ENCODE measurements at places on chromosomes 2 and 18.

GRCh38 chr2:83602753-83603152 is 856.3 kb downstream of the SUCLG1 start:
- DNase-seq: no peak

DNA sequence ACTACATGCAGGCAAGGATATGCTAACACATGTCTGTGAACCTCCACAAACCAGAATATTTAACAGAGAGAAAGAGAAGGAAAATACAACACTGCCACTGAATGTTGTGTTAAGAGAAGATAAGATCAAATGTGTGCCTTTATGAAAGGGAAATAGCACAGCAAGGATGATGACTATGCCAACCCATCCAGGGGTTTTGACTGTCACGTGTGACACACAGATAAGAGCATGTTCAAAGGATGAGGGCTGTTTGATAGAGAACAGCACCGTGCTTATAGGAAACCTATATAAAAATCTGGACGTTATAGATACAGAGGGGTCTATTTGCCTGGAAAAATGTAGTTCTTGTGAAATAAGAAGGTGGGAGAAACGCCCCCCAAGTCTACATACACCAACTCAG is 911.8 kb downstream of the CPS1 start:
- DNase-seq: no peak

GRCh38 chr2:112061840-112062239 is 6.8 kb downstream of the TMEM87B start:
- DNase-seq: no peak

DNA sequence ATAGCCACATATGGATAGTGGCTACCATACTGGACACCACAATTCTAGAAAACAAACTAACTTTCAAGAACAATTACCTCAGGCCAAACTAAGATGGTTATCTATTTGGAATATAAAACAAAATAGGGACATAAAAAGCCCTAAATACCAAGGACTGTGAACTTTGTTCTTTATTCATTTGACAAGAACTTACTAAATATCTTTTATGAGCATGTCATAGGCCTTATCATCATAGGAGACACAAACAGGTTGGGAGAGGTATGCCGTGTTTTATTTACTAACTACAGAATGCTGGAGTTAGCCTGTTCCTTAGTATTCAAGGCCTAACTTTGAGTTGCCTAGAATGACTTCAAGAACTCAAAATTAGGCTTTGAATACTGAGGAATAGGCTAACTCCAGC is 32.1 kb downstream of the CCDC93 start:
- DNase-seq: no peak

DNA sequence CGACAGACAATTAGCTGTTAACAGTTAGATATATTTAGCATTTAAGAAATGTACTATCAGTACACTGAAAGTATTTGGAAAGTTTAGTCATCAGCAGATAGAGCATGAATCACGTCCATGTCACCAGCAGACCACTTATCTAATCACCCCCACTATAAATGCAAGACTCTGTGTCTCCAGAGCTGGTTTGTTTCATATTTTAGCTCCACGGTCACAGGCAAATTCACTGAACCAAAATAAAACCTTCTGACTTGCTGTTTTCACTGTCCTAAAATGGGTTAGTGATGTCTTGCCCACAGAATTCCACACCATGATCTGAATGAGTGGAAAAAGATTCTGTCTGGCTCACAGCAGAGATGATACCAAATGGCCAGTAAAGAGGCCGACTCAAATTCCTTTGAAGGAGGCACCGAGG is 64.9 kb downstream of the CDH2 start:
- no peak for DNase-seq

- DNase-seq: no peak
These were observed 25.9 kb upstream of the TMEM87B start for GRCh38 chr2:112029164-112029563.

DNA sequence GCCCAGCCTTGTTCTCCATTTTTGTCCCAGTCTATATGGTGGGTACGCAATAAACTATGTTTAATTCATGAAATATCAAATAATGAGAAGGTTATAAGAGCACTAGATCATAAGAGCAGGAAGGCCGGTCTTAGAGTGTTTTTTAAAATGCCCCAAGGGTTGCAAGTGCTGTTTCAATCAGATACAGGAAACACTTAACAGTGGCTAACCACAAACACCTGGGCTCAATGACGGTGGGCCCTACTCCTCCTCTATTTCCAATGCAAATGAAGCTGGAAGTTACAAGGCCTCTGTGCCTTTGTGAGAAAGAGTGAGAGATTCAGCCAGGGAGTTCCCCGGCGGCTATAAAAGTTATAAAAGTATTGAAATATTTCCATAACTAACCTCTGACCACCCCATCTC is 18.9 kb upstream of the WDR33 start:
- no peak for DNase-seq

DNA sequence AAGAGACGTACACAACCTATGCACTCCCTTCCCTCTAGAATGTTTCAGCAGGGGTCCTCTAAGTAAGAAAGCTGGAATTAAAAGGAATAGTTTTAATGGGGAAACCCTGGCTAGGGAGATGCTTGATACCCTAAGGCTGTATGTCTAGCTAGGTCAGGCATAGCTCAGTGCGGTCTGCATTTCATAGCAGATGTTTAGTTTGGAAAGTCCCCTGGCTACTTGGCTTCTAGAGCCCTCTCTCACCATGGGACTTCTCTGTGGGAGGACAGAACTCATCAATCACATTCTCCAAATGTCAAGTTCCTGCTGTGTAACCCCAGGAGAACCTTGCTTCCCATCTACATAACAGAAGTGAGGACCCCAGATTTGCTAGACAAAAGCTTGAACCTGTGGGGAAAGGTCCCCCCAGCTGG is 24.1 kb upstream of the ANXA4 start:
- DNase-seq: no peak

GRCh38 chr2:219663116-219663762 is 35.8 kb downstream of the SLC4A3 start:
- DNase-seq: no peak

GRCh38 chr2:239312081-239312511 is 88.7 kb downstream of the HDAC4 start:
- DNase-seq: no peak

- DNase-seq: no peak
These were observed 137.0 kb downstream of the RND3 start for GRCh38 chr2:150350500-150350899.

DNA sequence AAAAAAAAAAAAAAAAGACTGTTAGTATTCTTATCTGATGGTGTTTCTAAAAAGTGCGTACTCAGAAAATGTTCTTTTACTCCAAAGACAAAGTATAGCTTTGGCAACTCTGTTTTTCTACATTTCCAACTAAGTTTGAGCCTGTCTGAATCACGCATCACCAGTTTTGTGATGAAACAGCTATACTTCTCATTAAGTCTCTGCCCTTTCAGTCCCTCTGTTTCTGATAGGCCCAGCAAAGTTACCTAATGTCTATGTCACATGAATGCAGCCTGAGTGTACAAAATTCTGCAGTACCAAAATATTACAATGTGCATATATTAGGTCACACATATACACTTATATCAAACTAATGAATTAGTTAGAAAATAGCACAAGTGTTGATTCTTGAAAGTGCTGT is 22.4 kb downstream of the TWSG1 start:
- DNase-seq: no peak

GRCh38 chr2:61911510-61911909 is 6.0 kb downstream of the COMMD1 start:
- DNase-seq: no peak

- DNase-seq: no peak
These were observed 191.0 kb upstream of the LRP1B start for GRCh38 chr2:142321706-142322280.

DNA sequence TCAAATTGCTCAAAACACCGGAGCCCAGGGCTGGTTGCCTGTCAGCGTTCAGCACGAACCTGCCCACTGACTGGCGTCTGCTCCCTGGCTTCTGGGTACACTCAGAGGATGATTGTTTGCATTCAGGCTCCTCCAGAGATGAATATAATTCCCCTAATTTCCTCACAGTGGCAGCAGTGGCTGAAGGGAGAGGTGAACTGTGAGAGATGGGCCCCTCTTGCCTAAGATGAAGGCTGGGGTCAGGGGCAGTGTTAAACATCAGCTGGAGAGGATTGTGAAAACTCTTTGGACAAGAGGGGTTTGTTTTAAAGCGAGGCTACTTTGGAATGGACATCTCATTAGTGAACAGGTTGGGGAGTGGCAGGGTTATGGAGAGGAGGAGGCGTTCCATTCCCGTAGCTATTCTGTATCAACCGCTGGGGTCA is 31.0 kb downstream of the TCF7L1 start:
- no peak for DNase-seq

DNA sequence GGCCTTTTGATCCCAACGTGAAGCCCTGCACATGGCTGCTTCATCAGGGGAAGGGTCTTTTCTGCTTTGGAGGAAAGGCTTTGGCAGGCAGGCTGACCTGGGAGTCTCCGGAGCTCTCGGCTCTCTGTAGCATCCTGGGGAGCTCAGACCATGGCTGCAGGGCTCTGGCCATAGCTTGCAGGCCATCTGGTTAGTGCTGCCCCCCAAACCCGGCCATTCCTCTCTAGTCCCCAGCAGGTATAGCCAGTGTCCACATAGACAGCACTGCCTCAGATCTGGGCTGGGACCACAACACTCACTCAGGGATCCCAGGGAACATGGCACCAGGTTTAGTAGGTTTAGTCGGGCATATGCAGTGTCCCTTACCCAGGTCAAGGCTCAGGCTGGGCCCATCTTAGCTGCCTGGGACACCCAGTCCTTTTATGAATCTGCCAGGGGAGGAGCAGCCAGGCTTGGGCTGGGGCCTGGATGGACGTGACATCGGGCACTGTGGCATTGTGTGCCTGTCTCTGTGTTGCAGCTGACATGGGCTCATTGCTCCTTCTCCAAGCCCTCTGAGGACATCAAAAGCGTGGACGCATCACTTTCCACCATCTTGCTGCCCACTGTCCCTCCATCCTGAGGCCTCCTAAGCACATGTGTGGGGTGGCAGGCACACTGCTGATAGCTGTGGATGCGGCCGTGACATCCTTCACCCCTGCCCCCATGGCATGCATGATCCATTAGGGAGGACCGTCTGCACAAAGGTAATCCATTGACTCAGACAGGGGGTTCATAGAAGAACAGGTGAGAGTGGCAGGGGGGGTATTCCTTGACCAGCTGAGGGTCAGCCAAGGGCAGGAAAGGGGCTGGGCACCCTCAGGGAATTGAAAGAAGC is 19.2 kb upstream of the GPR35 start:
- DNase-seq: no peak

- DNase-seq: no peak
These were observed 176.3 kb upstream of the GLI2 start for GRCh38 chr2:120559401-120559800.

GRCh38 chr2:118993392-118993752 is 51.4 kb downstream of the MARCO start:
- DNase-seq: no peak

DNA sequence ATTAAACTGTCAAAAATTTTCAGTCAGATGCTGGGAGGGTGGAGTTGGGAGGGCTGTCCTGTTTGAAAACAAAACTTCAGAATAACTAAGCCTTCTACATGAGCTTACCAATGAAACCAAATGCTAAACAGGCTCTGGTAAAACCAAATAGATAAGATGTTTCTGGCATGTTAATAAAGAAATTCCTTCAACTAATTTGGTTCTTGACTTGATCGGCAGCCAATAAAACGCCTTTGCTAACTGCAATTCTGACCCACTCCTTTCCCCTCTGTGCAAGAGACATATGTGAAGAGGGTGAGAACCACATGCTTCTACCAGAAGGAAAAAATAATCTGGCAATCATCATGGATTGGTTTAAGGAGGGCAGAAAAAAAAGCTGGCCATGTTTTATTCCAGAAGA is 20.9 kb downstream of the MAP4K3 start:
- DNase-seq: no peak

DNA sequence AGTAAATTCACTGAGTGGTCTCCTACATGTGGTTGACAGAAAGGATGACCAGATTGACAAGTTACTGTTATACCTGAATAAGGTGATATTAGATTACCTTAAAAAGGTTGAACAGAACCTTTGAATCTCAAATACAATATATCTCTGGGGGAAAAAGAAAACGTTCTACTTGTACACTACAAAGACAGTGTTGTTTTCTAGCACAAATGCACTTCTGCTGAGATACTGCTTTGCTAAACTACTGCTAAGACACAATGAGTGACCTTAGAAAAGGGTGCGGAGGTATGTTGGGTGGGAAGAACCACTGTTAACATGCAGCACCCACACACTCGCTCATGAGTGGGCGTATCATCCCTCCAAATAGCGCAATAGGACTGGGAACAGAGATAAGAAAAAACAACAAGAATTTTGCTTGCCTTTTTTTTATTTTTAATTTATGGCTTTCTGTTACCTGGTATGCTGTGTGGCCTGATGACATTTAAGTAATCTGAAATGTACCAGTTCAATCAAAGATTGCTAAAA is 6.1 kb downstream of the BCL2 start:
- DNase-seq: no peak

GRCh38 chr18:21686282-21687105 is 18.1 kb downstream of the ABHD3 start:
- no peak for DNase-seq

DNA sequence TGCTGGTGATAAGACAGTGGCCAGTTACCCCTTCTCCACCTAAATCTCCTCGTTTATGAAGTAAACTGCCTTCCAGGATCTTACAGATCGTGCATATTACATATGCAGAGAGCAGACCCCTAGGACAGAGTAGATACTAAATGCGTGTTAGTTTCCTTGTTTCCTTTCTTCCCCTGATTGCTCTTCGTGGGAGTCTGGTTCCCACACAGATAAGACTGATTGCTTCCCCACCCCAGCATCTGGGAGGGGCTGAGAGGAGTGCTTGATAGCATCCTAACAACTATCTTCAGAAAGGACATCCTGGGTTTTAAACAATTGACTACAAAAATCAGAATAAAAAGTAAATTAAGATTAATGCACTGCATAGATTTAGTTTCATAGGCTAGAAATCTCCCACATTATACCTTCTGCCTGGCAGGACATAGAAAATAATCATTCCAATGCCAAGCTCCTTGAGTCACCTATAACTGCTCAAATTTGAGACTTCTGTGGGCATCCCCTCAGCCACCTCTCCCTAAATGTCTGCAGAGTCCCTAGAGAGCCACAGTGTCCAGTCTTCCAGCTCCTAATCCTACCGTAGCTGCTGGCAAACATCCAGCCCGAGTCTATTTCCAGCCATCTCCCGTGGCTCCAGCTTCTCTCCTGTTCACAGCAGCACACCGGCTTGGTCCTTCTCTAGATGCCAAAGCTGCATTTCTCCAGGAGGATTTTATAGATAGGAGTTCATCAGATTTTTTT is 128.3 kb downstream of the LRRC30 start:
- no peak for DNase-seq

GRCh38 chr2:216363221-216363620 is 9.1 kb downstream of the MARCHF4 start:
- no peak for DNase-seq

- DNase-seq: no peak
These were observed 88.4 kb upstream of the MGAT4A start for GRCh38 chr2:98819231-98819766.

GRCh38 chr2:121976926-121977325 is 221.5 kb downstream of the TSN start:
- DNase-seq: no peak

GRCh38 chr2:148875387-148876051 is 492 bp downstream of the KIF5C start:
- DNase-seq: no peak

- DNase-seq: peak; percentile 66
These were observed 14.5 kb downstream of the CKAP2L start for GRCh38 chr2:112749755-112750559.
